ENCODE measurements at places on chromosomes 3 and 15.
A peak's percentile ranks its signal among the peaks of the same experiment; 100 is the strongest.

- DNase-seq: peak; percentile 75
Measured at GRCh38 chr3:37145611-37146010, 28.8 kb downstream of the LRRFIP2 start.

GRCh38 chr15:63803106-63803886, 30.5 kb downstream of the HERC1 start:
- no peak for DNase-seq

DNA sequence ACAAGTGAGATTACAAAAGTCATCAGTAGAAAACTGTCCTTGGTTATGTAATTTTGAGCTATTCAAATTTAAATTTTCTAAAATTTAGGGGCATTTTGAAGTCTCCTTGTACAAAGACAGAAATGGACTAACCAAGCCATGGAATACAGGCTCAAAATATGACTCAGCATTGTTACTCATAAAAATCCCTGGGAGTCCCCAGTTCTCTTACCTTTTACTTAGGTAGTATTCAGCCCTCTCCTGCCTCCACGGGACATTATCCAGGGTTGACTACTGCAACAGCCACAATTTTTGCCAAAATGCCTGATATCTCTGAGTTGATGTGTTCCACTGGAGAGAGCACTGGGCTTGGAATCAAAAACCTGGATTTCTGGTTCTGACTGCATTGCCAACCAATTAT, 25.0 kb downstream of the CLDN18 start:
- no peak for DNase-seq

- no peak for DNase-seq
Measured at GRCh38 chr15:29945943-29946596, 123.8 kb upstream of the TJP1 start.

DNA sequence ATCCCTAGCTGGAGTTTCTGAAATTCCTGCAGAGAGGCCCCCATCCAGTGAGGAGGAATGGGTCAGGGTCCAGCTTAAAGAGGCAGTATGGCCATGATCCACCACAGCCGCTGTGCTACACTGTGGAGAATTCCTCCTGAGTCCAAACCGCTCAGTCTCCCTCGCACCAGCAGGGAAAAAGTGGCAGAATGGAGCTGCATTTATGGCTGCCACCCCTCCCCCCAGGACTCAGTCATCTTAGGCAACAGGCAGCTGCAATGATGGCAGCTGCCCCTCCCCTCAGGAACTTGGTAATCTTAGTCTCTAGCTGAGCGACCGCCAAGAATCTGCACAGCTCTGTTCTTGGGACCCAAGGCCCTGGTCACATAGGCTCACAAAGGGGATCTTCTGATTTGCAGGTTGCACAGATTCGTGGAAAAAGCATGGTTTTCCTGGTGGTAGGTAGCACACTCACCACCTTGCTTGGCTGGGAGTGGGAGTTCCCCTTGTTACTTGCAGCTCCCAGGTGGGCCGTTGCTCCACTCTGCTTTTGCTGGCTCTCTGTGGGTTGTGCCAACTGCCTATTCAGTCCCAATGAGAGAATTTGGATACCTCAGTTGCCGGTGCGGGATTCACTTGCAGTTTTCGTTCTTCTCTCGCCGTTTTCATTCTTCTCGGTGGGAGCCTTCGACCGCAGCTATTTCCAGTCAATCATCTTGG, 204.1 kb downstream of the STXBP5L start:
- no peak for DNase-seq

GRCh38 chr15:25497934-25498333, 59.1 kb upstream of the UBE3A start:
- no peak for DNase-seq

DNA sequence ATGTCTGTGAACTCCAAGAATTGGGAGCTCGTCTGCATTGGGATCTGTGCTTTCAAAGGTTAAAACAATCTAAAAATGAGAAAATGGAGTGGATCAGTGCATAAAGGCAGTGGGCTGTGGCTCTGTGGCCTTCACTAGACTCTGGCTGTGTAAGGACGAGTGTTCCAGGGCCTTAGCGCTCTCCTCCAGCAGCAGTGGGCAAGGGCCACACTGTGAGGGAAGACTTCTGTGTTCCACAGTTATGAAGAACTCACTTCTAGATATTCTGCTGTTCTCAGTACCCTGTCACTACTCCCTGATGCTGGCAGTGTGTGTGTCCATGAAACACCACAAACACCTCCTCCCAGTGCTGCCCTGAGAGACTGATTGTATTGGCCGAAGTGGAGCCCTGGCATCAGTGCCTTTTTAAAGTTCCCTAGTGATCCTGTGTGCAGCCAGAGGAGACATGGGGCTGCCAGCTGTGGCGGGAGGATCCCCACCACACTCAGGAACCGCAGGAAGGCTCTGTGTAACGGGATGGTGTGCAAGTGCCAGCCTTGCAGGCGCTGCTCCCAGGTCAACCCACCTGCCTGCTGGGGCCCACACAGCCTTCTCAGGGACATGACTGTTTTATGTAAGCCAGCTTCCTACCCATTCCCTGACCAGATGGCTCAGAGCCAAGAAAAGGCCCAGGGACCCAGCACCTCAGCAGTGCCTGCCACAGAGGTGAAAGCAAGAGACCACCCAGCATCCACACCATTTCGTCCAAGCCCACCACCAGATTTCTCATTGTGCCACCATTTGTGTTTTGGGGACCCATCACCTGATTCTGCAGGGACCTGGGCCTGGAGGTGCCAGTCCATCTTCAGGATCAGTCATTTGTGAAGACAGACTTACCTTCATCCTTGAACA, 40.4 kb downstream of the ABTB1 start:
- DNase-seq: no peak

DNA sequence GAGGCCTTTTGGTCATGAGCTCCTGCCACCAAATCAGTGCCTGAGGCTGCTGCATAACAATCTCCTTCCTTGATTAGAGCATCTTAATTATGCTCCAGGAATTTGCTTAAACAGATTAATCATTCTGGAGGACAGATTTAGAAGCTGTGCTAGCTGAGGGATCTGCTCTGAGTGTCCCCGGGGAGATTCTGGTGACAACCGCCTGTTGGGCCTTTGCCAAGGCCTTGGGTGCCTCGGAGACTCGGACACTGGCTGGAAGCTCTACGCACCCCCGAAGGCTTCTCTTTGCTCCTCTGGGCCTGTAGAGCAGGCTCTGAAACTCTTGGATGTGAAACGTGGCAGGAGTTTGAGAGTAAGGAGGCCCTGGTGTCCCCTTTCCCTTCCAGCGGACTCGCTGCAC, 264.1 kb downstream of the CD47 start:
- DNase-seq: no peak

DNA sequence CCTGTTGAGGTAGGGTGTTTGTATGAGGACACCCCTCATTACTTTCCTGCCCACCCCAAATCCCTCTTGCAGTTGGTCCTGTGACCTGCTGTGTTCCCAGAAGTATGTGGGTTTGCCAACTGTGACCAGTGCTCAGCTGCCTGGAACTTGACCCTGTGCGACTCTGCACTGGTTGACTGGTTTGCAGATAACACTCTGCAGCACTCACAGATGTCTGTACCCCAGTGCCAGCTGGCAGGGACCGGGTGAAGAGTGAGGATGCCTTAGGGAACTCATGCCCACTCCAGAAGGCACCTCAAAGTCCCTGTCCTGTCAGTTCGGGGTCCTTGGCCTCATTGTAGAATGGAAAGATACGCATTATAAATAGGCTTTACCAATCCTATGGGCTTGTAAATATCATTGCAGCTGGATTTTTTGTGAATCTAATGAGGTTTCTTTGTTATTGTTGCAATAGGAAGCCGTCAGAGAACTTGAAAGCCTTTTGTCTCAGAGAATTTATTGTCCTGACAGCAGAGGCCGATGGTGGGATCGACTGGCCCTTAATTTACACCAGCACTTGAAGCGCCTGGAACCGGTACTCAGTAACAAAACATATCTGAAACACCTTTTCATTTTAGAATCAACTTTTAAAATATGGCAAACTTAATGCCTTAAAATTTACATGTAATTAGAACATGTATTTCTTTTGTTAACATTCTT, 18.2 kb downstream of the FAN1 start:
- no peak for DNase-seq

DNA sequence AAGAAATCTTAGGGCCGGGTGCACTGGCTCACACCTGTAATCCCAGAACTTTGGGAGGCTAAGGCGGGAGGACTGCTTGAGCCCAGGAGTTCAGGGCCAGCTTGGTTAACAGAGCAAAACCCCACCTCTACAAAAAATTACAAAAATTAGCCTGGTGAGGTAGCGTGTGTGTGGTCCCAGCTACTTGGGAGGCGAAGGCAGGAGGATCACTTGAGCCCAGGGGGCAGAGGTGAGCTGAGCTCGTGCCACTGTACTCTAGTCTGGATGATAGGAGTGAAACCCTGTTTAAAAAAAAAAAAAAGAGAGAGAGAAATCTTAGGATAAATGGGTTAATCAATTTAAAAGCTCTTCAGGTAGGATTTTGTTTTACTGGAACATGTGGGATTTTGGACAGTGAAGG, 31.2 kb upstream of the DUT start:
- no peak for DNase-seq

- no peak for DNase-seq
Measured at GRCh38 chr15:74261041-74261440, 24.9 kb downstream of the CCDC33 start.

DNA sequence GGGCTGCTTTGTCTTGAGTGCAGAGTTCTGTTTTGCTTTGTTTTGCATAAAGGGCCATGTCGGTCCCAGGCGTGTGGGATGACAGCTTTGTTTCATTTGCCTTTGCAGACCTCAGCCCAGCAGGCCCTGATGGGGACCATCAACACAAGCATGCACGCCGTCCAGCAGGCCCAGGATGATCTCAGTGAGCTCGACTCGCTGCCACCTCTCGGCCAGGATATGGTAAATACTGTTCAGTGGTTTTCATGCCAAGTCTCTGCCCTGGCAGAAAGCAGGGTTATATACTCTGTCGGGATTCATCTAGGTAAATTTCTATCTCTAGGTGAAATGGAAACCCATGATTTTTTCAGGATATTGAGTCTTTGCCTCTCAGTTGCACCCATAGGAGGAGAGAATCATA, 343.9 kb upstream of the TPM1 start:
- no peak for DNase-seq

DNA sequence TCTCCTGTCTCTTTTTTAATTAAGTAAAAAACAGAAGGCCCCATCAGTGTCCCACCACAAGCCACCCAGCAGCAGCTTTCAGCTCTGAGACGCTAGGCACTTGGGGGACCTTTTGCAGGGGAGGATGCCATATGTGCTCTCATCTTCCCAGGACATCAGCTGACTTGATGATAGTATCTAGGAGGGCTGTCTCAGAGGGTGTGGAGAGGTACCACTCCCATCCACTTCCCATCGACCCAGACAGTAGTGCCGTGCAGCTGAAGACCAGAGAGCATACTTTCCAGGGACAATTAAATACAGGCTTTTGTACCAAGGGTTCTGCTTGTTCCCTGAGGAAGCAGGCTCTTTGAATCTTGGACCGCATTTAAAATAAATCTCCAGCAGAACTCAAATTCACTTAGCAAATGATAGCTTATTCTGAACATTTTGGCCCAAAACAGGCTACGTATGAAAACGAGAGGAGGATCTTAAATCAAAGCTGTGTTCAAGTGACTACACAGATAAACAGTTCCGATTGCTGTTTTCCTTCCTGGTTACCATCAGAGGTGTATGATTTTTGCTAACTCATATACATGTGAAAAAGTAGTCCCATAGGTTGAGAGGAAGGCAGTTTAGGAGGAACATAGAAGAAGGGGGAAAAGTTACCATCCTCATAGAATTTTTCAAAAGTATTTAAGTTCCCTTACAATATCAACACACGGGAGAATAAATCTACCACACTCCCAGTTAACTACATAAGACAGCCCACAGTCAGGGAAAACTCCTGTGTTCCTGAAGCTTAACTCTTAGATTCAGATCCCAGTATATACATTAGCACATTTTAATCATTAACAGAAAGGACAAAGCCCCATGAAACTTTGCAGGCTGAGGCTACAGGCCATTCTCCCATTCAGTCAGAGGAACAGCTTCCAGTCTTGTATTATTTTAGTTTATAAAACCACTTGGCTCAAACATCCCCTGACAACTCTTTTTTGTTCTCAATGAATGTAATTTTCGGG, 9.5 kb downstream of the WNT5A start:
- DNase-seq: no peak

DNA sequence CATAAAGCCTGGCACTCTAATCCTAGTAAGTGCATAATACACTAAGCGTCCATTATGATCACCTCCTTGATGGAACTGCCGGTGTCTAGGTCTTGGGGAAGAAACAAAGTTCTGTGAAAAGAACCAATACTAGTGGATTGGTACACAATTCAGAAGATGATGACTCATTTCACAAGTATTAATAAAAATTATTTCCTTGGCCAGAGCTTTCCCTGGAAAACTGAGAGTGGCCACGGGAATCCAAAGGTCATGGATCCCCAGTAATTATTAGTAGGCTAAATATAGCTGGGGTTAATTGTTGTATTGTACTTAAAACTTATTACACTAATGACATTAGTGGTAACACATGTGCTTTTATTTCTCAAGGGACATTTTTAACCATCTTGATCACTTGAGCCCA, 808.0 kb upstream of the NR2F2 start:
- DNase-seq: no peak

GRCh38 chr3:54817628-54818027, 110.2 kb downstream of the LRTM1 start:
- DNase-seq: no peak

DNA sequence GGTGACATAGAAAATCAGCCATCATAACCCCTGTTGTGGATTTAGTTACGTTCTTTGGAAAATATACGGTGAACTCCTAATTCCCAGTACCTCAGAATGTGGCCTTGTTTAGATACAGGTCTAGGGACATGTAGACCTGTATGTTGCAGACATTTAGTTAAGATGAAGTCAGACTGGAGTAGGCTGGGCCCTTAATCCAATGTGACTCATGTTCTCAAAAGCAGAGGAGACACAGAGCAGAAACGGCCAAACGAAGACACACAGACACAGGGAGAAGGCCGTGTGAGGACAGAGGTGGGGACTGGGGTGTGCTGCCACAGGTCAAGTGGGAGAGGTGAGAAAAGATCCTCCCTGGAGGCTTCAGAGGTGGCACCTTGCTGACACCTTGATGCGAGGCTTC, 119.0 kb upstream of the PROK2 start:
- peak; percentile 33 for DNase-seq

DNA sequence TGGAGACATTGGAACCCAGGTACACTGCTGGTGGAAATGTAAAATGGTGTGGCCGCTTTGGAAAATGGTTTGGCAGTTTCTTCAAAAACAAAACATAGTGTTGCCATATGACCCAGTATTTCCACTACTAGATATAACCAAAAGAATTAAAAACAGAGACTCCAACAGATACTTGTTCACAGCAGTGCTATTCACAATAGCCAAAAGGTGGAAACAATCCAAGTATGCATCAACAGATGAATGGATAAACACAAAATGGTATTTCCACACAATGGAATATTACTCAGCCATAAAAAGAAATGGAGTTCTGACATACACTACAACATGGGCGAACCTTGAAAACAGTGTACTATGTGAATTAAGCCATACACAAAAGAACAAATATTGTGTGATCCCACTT, 59.4 kb upstream of the TIMP4 start:
- DNase-seq: no peak

- DNase-seq: no peak
Measured at GRCh38 chr15:88902221-88902835, 7.0 kb upstream of the HAPLN3 start.

GRCh38 chr3:124730941-124731297, 667 bp downstream of the UMPS start:
- no peak for DNase-seq
